Activated CD4-positive, alpha-beta T cell treated with anti-CD3 and anti-CD28 coated beads, Interleukin-2, amount 50 U/mL, for 16 hours (primary cell): ENCODE measurements at places on chromosomes 1 and 21.
A peak's percentile ranks its signal among the peaks of the same experiment; 100 is the strongest.

DNA sequence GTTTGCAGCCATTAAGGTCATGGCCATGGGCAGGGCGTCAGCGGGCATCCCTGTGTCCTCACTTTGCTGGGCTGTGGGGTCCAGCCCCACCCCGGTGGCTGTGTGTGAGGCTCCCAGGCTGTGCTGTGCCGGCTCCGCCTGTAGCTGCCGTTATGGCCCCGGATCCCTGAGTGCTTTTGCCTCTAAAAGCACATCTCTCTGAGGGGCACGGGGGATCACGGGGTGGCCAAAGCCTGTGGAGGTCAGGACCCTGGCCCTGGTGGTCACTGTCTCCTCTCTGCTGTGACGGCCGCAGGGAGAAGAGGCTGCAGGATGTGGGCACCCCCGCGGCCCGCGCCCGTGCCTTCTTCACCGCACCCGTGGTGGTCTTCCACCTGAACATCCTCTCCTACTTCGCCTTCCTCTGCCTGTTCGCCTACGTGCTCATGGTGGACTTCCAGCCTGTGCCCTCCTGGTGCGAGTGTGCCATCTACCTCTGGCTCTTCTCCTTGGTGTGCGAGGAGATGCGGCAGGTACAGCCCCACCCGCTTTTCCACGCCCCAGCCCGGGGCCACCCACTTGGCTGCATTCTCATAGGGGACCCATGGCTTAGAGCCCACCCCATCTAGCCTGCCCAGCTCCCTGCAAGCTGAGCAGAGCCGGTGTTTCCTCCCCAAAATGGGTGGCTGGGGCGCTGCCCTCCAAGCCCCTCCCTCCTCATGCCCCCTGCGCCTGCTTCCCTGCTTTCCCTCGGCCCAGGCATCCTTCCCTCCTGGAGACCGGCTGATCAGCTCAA lies 48.2 kb downstream of the TRPM2 start:
- DNase-seq, result no peak

DNA sequence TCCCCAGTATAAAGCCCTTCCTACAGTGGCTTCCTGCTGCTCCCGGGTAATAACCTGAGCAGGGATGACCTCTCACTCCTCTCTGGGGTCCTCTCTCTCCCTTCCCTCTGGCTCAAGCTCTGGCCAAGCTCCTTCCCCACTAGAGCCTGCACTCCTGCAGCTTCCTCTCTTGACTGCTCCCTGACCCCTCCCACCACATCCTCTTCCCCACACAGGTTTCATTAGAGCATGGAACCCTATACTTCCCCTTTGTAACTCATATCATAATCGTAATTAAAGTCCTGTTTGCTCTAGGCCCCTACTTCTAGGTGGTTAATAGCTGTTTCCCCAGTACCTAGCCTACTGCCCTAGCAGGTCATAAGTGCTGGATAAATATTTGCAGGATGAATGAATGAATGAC lies 146.2 kb downstream of the C1orf21 start:
- DNase-seq, result no peak

DNA sequence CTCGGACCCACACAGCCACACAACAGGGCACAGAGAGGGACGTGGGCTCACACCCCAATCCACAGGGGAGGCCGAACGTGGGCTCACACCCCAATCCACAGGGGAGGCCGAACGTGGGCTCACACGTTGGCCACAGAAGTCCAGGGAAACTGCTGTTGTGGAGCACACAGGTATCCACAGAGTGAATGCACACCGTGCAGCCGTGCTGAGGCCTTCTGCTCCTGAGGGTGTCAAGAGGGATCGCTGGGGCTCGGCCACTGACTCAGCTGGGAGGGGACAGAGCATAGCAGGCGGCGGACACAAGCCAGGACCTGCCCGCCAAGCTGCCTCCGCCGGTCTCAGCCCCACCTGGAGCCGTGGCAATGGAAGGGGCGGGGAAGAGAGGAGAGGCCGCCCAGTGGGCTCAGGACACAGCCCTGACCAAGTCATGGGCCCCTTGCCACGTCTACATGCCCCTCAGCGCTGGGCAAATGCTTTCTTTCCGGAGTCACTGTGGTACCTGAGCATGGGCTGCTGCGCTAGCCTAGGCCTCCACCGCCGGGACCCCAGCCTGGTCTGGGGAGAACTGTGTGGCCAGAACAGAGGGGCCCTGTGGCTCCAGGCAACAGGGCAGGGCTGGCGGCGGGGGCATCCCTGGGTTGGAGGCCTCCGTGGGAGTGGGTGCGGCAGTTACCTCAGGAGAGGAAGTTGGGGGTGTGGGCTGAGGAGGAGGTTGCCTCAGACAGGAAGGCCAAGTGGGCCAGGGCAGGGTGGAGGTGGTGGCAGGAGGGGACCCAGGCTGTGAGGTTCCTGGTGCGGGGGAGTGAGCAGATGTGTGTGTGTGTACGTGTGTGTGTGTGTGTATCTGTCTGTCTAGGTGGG lies 1.2 kb downstream of the SYTL1 start:
- peak; percentile 76 for DNase-seq

- DNase-seq, result peak; percentile 79
These were observed 20.8 kb downstream of the LRRC8B start for GRCh38 chr1:89545264-89546038.

DNA sequence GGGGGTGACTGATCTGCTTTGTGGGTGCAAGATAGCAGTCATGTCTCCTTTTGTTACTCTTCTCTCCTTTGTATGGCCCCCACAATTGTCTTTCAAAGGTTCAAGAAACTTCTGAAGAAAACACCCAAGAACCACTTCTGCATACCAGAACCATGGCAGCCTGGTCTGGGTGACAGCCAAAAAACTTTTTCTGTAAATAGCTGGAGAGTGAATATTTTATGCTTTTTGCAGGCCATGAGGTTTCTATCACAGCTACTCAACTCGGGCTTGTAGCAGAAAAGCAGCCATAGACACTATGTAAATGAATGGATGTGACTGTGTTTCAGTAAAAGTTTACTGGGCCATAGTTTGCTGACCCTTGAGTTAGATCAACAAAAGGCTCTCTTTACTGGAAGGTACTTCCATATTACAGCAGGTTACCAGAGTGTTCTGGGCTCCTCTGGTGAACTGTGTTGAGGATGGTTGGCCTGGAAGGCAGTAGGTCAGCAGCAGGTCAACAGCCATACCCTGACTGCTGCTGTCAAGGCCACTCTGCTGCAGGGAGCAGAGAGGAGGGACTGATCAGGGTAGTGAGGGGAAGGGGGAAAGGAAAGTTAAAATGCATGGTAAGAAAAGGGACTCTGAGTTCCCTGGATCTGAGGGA lies 116.4 kb downstream of the GDAP2 start:
- no peak for DNase-seq

DNA sequence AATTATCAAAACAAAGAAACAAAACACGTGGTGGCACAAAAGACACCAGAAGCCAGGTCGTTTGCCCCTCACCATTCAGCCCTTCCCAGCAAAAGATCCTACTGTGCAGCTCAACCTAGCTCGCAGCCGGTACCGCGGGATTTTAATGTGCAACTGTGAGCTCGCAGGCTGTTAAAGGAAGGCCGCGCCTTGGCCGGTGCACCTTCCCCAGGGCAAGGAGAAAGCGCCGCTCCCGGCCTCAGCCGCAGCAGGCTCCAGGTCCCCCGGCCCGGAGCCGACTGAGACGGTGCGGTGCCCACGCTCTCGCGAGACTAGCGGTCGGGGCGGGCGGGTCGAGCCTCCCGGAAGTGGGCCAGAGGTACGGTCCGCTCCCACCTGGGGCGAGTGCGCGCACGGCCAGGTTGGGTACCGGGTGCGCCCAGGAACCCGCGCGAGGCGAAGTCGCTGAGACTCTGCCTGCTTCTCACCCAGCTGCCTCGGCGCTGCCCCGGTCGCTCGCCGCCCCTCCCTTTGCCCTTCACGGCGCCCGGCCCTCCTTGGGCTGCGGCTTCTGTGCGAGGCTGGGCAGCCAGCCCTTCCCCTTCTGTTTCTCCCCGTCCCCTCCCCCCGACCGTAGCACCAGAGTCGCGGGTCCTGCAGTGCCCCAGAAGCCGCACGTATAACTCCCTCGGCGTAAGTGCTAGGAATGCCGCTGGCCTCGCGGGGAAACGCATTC lies at the start of gene AGL:
Gene AGL (plus strand): TSS at position 618 of the 715 bp plus-strand sequence. CDS start 682 bp downstream, outside the sequence.
- peak; percentile 88 for DNase-seq

DNA sequence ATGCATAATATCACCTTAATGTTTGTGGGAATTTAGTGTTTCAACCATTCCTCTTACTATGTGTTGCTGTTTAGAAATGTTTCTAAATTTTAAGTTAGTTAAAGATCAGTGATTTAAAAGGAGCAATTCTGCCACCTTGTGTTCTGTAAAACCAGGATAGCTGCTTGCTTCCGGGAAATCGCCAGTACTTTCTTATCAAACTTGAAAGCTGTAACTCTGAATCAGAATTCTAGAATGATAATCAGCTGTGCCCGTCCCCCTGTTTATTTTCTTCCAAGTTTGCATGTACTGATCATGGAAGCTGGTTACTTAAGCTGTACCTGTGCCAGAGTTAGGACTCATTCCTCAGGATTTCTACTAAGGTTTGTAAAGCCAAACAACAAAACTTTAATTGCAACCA lies 656.4 kb downstream of the LTN1 start:
- no peak for DNase-seq

- DNase-seq, result no peak
These were observed 54.4 kb upstream of the C1orf174 start for GRCh38 chr1:3954170-3955169.

- no peak for DNase-seq
These were observed 57.2 kb downstream of the EYA3 start for GRCh38 chr1:28031173-28031572.

DNA sequence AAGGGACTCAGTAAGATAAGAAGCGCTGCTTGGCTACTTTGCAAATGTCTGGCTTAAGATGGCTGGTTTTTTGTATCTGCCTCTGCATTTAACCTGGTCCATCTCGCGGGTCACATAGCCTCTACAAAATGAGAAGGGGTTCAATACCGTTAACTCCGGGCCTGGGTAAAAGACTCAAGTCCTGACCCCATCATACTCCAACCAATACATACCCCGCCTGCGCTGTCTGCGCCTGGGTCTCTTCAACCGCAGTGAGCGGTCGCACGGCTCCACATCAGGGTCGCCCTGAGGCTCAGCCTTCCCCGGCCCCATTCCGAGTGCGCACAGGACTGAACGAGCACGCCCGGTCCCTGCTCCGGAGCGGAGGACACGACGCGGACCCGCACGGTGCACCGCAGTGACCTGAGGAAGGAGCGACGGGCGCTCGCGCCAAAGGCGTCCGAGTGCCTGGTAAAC lies 558 bp upstream of the PGD start:
- no peak for DNase-seq

DNA sequence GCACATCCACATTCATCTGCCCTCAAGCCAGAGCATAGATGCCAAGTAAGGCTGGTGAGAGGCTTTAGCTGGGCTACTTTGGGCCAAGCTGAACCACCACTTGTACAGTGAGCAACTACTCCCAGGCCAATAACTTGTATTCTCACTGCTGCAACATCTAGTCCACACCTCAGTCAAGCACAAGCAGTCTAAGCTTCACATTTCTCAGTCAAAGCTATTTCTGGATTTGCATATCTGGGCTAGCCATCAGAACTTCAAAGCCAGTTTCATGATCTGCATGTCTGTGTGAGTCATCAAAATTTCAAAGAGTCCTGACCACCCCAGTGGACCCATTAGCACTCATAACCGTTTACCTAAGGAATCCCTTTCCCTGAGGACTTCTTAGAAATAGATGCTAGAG lies 77.7 kb upstream of the DIRAS3 start:
- DNase-seq, result no peak

DNA sequence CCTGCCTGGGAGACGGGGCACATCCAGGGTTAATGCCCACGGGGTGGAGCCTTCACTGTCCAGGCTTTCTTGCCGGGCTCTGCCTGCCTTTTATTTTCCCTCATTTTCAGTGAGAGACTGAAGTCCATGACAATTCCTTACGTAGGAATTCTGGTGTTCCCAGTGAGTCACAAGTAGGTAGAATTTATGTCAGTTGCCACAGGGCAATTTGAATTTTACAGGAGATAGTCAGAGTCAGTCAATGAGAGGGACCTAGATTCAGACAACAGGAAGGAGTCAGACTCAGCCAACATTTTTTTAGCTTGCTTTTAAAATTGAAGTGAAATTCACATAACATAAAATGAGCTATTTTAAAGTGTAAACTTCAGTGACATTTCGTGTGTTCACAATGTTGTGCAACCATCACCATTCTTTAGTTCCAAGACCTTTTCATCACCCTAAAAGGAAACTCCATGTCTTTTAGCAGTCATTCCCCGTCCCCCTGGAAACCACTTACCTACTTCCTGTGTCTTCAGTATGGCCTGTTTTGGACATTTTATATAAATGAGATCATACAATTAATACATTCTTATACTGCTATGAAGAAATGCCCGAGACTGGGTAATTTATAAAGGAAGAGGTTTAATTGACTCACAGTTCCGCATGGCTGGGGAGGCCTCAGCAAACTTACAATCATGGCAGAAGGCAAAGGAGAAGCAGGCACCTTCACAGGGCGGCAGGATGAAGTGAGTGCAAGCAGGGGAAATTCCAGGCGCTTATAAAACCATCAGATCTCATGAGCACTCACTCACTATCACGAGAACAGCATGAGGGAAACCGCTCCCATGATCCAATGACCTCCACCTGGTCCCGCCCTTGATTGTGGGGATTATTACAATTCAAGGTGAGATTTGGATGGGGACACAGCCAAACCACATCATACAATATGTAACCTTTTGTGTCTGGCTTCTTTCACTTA lies 14.6 kb downstream of the AJAP1 start:
- no peak for DNase-seq

DNA sequence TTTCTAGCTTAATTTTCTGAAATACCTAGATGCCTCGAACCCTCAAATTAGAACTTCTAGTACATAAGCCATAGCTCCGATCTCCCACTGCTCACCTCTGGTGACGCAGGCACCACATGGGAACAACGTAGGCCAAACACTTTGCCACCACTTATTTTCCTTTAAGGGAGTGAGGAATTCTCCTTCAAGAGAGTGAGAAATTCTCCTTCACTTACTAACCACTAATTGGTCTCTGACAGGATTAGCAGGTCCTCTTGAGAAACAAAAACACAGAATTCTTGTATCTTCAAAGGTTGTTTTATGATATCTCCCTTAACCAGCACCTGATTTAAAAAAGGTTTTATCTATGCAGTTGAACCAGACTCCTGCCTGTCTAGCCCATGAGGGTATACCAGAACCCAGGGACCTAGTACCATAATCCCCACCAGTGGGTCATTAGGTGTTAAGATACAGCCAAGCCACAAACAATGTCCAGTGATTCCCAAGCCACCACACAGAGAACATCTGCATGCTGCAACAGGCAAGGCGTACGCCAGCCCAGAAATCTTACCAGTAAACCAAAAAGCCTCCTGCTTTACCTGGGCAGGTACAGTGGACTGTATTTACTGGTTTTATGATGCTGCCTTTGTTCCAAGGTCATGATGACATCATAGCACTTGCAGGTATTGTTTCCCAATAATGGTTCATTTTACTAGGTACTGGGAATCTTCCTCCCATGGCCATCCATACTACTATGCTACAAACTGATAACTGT lies 20.3 kb upstream of the CXADR start:
- no peak for DNase-seq
